ENCODE measurements at places on chromosomes 11 and 22.
A peak's percentile ranks its signal among the peaks of the same experiment; 100 is the strongest.

DNA sequence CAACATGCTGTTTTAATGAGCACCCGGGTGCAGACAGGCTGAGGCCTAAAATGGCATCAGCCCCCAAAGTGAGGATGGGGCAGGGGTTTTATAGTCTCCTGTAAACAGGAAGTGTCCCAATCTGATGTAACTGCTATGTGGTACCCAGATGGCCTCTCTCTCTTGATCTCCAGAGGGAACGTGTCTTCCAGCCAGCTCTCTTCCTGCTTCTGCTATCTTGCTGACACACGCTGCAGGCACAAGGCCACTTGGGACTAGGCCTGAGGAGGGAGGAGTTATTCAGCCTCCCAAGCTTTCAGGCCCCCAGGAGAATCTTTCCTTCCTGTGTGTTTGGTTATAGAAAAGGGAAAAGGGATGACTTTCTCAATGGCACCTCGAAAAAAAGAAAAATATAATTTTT is 11.4 kb upstream of the VSTM5 start:
- no peaks in the 10 kb centered on the region for H3K36me3 ChIP-seq
- no peaks in the 10 kb centered on the region for H3K4me1 ChIP-seq
- H3K27me3 ChIP-seq: no peaks in the 10 kb centered on the region
- no peak overlapping the region for H3K27ac ChIP-seq

DNA sequence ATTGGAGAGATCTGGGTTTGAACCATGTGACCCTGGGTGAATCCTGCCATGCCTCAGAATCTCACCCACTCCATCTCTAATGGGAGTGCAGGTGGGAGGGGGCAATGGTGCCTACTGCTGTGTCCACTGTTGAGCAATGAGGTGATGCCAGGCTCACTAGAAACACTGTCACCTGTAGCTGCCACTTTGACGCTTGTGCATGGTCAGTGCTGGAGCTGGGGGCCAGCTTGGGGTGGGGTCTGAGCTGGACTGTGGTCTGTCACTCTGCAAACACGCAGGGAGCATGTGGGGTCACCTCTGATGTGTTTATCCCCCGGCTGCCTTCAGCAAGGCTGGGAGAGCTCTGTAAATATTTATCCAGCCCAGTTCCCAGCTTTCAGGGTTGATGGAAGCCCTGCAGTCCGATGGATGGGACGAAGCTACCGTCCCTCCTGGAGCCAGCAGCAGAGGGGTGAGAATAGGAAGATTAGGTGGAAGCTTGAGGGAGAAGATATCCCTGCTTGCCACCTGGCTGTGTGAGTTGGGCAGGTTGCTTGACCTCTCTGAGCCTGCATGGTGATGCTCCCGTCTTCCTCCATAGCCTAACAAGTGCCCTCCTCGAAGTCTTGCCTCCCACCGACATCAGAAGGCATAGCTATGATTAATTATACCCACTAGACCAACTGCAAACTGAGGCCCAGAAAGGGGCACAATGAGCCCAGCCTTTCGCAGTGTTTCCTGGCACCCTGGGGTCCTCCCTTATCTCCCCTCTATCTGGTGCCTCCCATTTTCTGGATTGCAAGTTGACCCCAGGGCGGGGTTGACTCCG is 1.7 kb downstream of the MMP11 start:
- H3K27me3 ChIP-seq: peaks cover 6% of the 10 kb centered on the region
- H3K36me3 ChIP-seq: no peaks in the 10 kb centered on the region
- H3K27ac ChIP-seq: peak overlapping the region; percentile 62
- H3K4me1 ChIP-seq: peaks cover 24% of the 10 kb centered on the region
- H3K4me3 ChIP-seq: peak overlapping the region; percentile 79

- H3K4me1 ChIP-seq: peaks cover 6% of the 10 kb centered on the region
- no peak for DNase-seq
- H3K27ac ChIP-seq: no peak overlapping the region
- H3K27me3 ChIP-seq: peaks cover 43% of the 10 kb centered on the region
Observed at GRCh38 chr11:133713844-133714243, 131.5 kb downstream of the SPATA19 start.

GRCh38 chr22:50675553-50676179 is 3.0 kb downstream of the SHANK3 start:
- peak; percentile 58 for DNase-seq
- H3K36me3 ChIP-seq: no peaks in the 10 kb centered on the region

DNA sequence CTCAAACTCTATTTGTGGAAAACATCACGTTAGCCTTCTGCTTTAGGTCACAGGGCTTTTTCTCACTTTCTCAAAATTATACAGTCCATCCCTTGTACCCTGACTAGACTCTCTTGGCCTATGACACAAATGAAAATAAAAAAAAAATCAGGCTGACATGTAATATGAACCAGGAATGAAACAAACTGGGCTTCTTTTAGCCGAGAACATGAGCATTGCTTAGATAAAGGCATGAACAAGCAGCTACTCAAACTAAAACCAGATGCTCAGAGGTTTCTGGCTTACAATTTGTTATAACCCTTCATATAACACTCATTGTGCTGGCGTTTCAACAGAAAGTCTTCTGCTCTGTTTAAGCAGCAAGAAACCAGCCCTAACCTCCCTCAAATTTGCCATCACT is 265.5 kb upstream of the NARS2 start:
- H3K4me1 ChIP-seq: peaks cover 43% of the 10 kb centered on the region
- DNase-seq: no peak
- peaks cover 15% of the 10 kb centered on the region for H3K36me3 ChIP-seq
- peak overlapping the region; percentile 74 for H3K27ac ChIP-seq
- no peaks in the 10 kb centered on the region for H3K27me3 ChIP-seq

- H3K27me3 ChIP-seq: no peaks in the 10 kb centered on the region
- peak overlapping the region; percentile 57 for H3K4me3 ChIP-seq
- H3K27ac ChIP-seq: peak overlapping the region; percentile 18
- H3K36me3 ChIP-seq: peaks cover 6% of the 10 kb centered on the region
- H3K4me1 ChIP-seq: peaks cover 53% of the 10 kb centered on the region
- DNase-seq: no peak
Observed at GRCh38 chr11:96219981-96220623, 122.9 kb downstream of the MAML2 start.

DNA sequence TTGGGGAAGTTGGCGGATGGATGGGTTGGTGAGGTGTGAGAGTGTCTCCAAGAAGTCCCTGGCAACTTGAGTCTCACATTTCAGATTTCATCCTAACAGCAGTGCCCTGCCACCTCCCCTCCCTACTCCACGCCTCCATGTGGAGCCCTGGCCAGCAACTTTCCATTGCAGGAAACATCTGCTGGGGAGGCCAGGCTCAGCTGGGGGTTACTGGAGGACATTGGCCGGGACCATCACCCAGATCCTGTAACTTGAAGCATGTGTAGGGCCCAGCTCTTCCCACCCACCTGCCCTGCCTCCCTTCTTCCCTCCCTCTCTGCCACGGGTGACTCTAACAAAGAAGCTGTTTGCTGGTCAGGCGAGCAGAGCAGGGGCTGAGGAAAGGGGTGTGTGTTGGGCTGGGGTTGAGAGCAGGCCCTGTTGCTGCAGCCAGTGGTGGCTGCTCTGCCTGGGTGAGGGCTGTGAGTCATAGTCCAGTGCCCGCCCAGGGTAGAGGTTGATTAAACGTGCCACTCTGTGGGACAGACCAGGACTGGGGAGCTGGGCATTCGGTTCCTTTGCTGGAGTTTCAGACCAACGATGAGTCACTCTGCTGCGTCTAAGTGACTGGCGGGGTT is 64.0 kb downstream of the SCN3B start:
- no peak for DNase-seq
- no peaks in the 10 kb centered on the region for H3K27me3 ChIP-seq
- no peak overlapping the region for H3K4me3 ChIP-seq
- H3K4me1 ChIP-seq: peaks cover 16% of the 10 kb centered on the region
- no peak overlapping the region for H3K27ac ChIP-seq

Data from type B pancreatic cell (in vitro differentiated cells).